NCI-H1694 (cell line): ENCODE measurements at places on chromosomes 4 and X.

GRCh38 chrX:135985973-135986310 lies 707 bp downstream of the SLC9A6 start:
- no peak for DNase-seq

DNA sequence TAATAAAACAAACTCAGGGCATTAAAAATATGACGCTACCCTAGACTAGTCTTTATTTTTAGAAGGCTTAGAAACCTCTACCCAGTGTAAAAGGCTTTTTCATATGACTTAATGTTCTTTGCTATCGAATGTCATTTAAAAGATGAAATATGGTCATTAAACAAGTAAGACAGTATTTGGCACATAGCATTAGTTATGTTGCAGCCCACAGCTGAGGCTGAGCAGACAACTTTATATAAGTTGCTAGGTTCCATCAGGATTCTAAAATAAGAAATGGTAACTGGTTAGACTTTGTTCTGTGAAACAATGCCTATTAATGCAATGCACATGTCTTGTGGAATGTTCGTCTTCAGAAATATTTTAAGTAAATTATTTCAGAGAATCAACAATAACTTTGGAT lies 10.4 kb upstream of the PRSS12 start:
- DNase-seq, result no peak

GRCh38 chr4:10107111-10108091 lies 9.2 kb downstream of the WDR1 start:
- no peak for DNase-seq

- no peak for DNase-seq
Measured at GRCh38 chr4:96407738-96408463, 568.0 kb downstream of the PDHA2 start.

- DNase-seq, result no peak
Measured at GRCh38 chr4:164177753-164178152, 576.2 kb upstream of the SMIM31 start.
